Bronchial epithelial cell (primary cell): ENCODE measurements at places on chromosomes 5 and 9. TPM values are rescaled to one million over a fixed set of nuclear protein-coding genes. Genes with fewer than 3 reads are reported as not detected.

The C9orf152 gene
- under 0.01 TPM in 2 replicates for total RNA-seq

DNA sequence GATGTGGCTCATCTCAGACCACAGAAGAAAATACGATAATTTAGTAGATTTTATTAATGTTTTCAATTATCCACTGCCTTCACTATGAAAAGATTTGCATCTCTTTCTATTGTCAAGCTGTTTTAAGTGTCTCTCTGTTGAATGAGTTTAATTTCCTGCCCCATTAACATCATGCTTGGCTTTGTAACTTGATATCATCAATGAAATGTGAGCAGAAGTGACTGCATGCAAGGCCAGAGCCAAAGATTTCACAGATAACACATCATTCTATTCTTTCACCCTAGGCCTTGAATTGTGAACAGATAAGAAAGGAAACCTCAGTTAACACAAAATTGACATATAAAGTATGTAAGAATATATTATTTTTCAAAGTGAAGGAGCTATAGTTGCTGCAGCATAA is 986.4 kb upstream of the CDH18 start:
- peak; percentile 26 for DNase-seq

The THBS4 gene
- 0.26 TPM in 2 replicates for total RNA-seq

DNA sequence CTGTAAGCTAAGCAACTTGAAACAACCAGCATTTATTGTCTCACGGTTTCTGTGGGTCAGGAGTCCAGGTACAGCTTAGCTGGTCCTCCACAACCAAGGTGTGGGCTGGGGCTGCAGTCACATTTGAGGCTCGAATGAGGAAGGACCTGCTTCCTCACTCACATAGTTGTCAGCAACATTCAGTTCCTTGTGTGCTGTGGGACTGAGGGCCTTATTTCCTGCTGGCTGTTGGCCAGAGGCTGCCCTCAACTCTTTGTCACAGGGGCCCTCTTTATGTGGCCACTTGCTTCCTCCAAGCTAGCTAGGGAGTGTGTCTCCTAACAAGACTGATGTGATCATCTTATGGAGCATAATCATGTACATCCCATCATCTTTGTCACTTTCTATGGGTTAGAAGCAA is 29.2 kb upstream of the SEMA4D start:
- DNase-seq, result no peak

GRCh38 chr9:125700791-125701190 is 6.2 kb downstream of the MAPKAP1 start:
- peak; percentile 38 for DNase-seq

GRCh38 chr9:72420783-72421182 is 55.8 kb upstream of the ZFAND5 start:
- DNase-seq, result no peak

- DNase-seq, result no peak
Measured at GRCh38 chr9:101791533-101791932, 53.1 kb upstream of the GRIN3A start.

The SREK1 gene
- total RNA-seq, result 45.5 and 71.7 TPM in 2 replicates

The CTXN3 gene
- not detected in 2 replicates for total RNA-seq

DNA sequence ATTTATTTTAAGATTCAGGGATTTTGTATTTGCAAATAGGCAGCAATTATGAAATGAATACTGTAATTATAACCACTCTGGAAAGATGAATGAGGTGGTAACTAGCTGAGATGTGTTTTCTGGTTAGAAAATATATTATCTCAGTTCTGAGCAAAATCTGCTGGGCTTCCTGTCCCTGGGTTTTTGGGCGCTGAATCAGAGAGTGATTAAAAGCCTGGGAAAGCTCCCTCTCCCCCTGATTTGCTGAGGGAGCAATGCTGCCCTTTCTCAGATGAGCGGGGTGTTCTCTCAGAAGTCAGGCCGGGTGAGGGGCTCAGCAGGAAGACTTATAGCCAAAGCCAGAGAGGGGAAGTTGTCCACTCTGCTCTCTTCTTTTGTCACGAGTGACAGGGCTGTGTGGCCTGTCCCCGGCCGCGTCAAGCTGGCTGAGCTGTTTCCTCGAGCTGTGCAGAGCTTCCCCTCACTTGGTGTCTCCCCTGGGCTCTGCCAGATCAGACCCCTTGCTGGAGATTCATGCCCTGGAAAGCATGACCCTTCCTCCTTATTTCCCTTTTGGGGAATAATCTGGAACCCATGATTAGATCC is 39.8 kb upstream of the PITX1 start:
- DNase-seq, result peak; percentile 18

The RABGAP1 gene
- total RNA-seq, result 31.9 and 69.1 TPM in 2 replicates

DNA sequence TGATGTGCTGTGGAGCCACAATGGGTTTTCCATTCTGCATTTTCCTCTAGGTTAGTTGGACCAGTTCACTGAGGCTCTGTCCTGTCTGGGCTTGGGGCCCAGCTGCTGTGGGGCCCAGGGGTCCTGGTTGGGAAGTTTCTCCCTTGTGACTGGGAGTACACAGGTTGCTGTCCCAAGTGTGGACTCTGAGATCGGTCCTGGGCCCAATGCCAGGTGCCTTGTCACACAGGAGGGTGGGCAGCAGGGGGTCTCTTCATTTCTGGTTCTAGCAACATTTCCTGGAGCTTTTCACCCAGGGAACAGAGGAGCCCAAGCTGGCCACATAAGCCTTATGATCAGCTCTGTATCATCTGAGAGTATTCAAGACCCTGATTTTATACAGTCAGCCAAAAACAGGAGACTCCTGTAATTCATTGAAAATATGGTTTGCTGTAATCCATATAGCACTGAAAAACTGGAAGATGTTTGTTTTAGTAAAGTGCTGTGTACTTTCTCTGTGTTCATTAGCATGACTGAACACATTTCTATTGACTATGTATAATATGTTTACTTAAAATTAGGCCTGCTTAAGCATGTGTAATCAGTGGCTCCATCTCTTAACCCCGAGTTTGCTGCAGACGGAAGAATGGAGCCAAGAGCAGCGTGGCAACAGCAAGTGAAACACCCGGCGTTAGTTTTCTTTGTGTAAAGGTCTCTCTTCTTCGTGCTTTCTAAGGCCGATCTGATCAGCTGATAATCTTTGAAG is 62.5 kb downstream of the MVB12B start:
- DNase-seq, result peak; percentile 41

- peak; percentile 18 for DNase-seq
Measured at GRCh38 chr5:176365351-176366231, at the start of gene ARL10. Gene ARL10 (plus strand): TSS chr5:176365487. CDS start chr5:176365564, 77 bp downstream.

The PCDHGB3 gene
- under 0.01 and 0.77 TPM in 2 replicates for total RNA-seq

GRCh38 chr9:13491493-13492424 is 212.3 kb upstream of the MPDZ start:
- peak; percentile 40 for DNase-seq

- DNase-seq, result no peak
Measured at GRCh38 chr9:134061019-134061687, 6.7 kb downstream of the BRD3 start.

GRCh38 chr5:177430140-177430951 is 3.9 kb downstream of the GRK6 start:
- peak; percentile 36 for DNase-seq

The MEIKIN gene
- not detected in 2 replicates for total RNA-seq

DNA sequence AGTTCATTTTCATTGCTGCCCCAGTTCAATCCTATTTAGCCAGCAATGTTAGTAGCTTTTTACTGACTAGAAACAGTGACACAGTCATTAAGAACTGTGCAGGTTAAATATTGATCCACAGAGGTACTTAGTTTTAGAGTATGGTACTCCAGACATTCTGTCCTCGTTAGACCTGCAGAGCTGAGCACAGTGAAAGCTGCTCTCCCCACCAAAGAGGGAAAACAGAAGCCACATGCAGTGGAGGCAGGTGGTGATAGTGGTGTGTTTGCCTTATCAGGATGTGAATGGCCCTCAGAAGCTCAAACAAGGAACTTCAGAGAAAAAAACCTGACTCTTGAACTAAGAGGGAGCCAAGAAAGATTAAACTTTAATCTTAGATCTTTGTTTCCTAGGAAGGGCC is 75.5 kb downstream of the UNC13B start:
- DNase-seq, result no peak

DNA sequence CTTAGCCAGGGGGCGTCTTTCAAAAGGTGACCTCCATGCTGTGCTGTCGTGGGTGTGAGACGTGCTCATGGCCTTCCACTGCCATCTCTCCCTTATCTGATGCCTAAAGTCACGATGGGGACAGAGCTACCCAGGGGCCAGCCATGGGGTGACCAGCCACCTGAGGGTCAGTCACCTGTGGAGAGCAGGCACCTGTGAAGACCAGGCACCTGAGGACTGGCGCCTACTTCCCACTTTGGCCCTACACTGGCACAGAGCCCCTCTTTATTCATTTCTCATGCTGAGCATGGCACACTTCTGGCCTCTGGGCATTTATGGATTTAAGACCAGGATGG is 6.4 kb upstream of the EXOC3 start:
- no peak for DNase-seq

DNA sequence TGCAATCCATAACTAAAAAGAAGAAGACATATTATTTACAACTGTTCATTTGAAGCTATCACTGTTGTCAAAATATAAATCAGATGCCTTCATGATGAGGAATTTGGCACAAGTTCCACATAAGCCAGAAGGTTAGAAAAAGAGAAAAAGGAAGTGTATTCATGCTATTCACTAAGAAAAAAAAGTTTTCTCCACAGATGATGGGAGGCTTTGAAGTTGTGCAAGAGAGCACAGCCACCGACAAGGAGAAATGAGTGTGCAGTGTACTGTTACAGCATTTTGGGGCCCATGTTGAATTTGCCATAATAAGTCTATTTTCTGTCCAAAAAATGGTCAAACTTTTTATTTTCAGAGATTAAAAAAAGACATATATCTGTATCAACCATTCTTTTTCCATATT is 32.9 kb upstream of the IFNK start:
- DNase-seq, result peak; percentile 46

GRCh38 chr9:19022206-19022605 is 10.8 kb downstream of the SAXO1 start:
- DNase-seq, result no peak

The FABP6 gene
- 0.77 TPM in 1 of 2 replicates, not detected in the other for total RNA-seq

DNA sequence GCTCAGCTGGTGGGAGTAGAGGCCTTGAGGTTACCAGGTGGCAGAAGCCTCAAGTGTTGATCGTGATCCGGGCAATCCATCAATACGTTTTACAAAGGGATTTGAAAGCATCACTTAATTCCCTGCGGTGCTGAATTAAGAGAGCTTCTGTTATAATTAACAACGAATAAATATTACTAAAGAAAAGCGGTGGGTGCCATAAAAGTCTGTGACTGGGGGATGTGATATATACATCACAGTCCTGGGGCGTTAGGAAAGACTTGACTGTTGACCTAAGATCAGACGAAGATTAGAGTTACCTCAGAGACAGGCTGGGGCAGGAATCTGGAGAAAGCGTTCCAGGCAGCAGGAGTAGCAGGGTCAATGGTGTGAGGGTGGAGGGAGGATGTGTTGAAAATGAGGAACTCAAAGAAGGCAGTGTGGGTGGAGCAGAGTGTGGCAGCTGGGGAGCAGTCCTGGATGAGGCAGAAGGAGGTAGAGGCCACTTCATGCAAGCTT is 6.7 kb upstream of the C5orf63 start:
- peak; percentile 96 for DNase-seq

The ANXA2R gene
- total RNA-seq, result 0.26 TPM in 2 replicates

The SPINK4 gene
- not detected in 2 replicates for total RNA-seq

The DOK3 gene
- total RNA-seq, result 0.53 and 1.4 TPM in 2 replicates

The ABHD17B gene
- total RNA-seq, result 24.7 and 32.5 TPM in 2 replicates

DNA sequence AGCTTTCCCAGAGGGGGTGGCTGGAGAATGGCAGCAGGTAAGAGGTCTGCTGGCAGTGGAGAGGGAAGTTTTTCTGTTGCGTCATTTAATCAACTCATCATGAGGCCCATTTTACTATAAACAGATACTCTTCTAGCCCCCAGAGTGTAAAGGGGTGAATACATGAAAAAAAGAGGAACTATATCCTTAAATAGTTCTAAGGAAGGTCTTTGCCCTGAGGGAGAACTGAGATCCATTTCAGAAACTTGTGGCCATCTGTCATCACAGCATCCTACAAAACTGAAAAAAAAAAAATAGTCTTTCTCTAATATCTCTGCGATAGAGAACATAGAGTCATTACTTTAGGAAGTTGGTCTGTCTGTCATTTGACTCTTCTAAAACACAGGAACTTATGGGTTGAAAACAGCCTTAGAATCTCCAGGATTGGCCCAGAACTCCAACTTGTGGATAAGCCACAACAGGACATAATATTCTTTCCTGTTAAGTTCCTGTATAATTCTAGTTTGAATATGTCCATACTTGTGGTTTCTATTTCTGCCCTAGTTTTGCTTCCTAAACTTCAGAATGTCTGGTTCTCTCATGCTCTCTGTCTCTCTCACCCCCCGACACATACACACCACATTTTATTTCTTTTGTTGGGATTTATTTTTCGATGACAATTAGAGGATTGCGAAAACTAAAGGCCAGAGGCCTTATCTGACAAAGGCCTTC is 238.5 kb upstream of the PIK3R1 start:
- no peak for DNase-seq

DNA sequence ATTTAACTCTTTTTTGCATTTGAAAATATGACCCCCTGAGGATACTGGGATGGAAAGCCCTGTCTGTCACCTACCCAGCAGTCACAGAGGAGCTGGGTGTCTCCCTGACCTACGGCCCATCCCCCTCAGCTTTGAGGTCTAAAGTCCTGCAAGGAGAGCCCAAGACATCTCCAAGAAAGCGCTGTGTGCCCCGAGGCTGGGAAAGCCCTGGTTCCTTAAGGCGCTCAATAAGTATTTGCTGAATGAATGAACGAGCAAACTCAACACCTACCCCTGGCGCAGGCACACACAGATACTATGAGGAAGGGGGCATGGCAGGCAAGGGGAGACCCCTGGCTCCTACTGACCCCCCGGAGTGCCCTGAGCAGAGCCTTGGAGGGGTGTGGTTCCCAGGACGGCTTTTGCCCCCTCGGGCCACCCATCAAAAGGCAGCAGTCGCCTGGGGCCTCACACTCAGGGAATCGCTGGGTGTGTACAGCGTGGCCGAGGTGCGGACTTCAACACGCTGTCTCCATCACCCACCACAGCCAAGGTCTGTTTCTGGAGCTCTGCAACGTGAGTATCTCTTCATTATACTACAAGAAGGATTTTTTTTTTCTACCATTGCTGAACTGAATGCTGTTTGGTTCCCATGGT is 211.6 kb downstream of the ERCC6L2 start:
- no peak for DNase-seq

GRCh38 chr9:125997196-125997823 is 250.1 kb downstream of the PBX3 start:
- no peak for DNase-seq

DNA sequence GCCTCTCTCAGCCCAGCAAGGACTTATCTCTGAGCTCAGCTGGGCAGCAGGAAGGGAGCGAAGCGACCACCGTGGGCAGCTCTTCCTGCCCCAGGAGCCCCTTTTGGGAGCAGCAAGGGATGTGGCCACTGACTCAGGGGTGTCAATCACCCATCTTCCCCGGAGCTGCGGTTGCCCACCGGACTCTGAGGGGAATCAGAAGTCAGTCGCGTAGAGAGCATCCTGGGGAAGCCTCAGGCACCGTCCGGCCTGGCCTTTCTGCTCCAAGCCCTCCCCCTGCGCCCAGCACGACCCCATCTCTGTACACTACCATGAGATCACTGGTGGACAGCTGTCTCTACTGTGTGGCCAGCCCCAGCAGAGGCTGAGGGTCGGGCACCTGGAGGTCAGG is 24.6 kb downstream of the GFI1B start:
- DNase-seq, result no peak
